Neural progenitor cell (in vitro differentiated cells): ENCODE measurements at places on chromosomes 2 and 18.

DNA sequence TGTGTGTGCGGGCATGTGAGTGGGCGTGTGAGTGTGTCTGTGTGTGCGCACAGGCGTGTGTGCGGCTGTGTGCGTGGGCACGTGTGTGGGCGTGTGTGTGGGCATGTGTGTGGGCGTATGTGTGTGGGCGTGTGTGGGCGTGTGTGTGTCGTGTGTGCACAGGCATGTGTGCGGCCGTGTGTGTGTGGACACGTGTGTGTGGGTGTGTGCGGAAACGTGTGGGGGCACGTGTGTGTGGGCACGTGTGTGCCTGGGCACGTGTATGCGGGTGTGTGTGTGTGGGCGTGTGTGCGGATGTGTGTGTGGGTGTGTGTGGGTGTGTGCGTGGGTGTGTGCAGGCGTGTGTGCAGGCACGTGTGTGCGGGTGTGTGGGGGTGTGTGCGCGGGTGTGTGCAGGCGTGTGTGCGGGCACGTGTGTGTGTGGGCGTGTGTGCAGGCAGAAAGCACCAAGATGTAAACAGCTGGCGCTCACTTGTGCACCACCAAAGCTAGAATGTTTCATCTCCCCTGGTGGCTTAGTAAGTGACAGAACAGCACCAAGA is 31.2 kb upstream of the ALKAL2 start:
- no peak for DNase-seq

DNA sequence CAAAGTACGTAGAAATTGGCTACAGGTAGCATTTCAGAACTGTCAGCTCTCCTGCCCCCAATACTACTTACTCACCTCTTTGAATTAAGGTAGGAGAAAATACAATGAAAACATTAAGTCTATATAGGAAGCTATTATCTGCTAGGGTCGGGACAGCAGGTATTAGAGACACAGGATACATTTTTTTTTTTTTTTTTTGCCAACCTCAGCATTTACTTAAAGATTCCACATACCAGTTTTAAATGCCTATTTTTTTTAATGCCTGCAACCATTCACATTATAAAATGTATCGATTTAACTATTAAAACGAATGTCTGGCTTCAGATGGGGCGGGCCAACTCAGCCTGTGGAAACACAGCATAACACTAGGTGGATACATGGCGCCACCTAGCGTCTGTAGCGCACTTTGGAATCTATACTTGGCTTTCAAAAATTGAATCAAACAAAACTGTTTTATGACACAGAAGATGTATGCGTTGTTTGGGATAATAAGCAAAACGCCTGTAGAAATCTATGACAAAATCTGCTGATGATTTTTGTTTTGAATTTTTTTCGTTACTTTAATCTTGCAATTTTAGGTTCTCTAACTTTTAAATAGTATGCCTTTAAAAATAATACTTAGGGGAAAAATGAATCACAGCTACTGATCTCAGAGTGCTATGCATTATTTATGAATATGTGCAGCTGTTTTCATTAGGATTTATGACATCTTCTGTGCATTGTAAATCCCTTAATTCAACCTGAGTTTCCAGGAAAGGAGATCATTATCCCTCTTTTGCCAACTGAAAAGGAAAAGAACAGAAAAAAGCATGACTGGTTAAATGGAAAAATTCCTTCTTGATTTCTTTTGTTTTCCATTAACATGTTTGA is 261.0 kb downstream of the NYAP2 start:
- peak; percentile 81 for DNase-seq

GRCh38 chr2:127193967-127194280 is 26.2 kb downstream of the CYP27C1 start:
- no peak for DNase-seq

- DNase-seq = no peak
These were observed 403.9 kb upstream of the TNP1 start for GRCh38 chr2:217263756-217264155.

DNA sequence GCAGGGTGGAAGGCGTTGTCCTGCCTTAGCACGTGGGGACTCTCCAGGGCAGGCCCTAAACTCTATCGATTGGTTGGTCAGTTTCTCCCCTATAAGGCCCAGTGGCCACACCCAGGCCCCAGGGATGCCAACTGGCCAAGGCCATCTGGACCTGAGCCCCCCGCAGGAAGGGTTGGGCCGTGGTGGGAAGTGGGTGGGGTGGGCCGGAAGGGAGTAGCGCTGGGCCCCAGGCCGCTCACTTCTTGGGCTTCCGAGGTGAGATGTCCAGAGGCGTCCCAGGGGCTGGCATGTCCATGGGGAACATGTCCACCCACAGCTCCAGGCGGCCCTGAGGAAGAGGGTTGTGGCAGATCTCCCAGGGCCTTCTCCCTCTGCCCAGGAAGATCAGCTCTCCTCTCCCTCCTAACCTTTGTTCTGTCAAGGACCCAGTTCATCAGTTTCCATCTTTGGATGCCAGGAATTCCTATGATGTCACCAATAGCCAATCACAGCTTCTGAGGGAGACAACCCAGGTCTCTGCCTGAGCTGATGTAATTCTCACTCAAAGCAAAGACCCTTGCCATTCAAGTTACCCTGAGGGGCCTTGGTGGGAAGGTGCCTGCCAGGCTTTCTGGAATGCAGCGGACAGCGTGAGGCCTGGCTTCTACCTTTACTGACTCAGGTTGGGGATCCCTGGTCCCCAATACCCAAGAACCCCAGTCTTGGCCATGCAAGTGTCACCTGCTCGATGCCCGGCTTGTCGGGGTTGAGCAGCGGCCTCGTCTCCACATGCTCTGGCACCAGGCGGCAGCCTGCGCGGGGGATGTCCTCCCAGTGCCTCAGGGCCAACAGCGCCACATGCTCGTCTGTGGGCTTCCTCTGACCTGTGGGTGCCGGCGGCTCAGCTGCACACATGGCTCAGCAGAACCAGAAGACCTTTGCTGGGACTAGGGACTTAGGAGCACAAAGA is 14.4 kb downstream of the OTOF start:
- peak; percentile 71 for DNase-seq

GRCh38 chr2:120535081-120535480 is 189.1 kb downstream of the INHBB start:
- DNase-seq = no peak

DNA sequence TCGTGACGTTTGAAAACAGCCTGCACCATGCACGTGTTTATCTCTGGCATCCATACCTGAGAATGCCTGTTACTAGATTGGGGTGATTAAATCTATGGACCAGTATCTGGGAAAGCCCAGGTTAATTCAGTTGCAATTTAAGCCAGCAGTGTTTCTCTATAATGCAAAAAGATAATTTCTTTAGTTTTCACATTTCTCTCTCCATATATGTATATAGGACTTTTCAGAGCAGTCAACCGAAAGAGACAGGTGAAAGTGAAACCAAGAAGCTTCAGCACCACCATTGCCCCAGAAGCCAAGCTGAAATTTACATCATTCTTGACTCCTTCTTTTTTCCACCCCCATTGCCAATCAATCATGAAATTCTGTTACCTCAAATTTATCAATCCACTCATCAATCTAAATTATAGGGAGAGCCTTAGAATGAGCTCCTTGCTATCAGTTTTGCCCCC is 2.7 kb upstream of the LRP2 start:
- no peak for DNase-seq

- DNase-seq = no peak
These were observed 149.0 kb downstream of the LAMA3 start for GRCh38 chr18:23838233-23838632.

- DNase-seq = no peak
These were observed 74.4 kb downstream of the TMEM18 start for GRCh38 chr2:602571-603359.

DNA sequence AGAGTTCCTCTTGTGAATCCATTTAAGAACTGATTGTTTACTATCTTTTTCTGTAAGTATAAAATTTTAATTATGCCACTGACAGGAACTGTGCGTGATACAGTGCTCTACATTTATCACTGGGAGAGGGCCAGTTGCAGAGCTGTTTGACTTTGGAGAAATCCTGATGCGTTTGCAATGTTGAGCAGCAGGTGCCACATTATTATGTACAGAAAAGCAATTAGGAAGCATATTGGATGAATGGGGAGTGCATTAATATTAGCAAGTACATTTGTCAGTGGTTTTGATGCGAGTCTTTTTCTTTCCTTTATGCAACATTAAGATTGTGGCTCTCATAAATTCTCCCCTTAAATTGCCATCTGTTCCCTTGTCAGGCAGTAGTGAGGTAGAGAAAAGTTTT is 302.3 kb upstream of the FANCL start:
- no peak for DNase-seq

DNA sequence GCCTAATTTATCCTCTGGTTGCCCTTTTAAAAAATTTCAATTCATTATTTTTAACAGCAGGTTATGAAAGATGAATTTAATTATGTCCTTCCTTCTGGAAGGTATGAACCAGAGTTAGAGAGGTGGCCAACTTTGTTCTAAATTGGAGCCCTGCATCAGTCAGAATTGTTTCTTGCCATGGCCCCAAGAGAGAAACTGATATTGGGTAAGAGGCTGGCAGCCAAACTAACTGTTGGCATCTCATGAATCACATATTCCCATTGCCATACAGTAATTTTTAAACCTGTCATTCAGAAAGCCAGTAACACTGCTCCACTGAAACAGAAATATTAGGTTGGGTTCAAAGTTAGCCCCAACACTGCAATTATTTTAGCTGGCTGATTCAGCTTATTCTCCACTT is 67.4 kb downstream of the SMAD2 start:
- no peak for DNase-seq

- DNase-seq = no peak
These were observed 332.0 kb downstream of the SLC4A3 start for GRCh38 chr2:219959471-219959870.

DNA sequence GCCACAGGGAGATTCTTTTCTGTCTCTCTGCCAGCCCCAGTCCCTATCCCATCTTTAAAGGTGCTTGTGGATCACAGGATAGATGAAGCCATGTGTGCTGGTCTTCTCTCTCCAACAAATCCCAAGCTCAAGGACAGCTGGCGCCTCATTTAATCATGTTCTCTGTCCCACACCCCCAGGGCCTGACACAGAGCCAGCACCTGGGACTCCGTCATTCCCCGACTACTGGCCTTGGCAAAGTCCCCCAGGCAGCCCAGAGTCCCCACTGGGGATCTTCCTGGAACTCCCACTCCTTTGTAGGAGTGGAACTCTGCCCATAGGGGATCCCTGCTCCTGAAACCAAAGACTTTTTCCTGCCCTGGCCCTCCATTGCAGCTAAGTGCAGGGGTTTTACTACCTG is 60.8 kb downstream of the MTHFD2 start:
- no peak for DNase-seq

GRCh38 chr2:44233450-44234128 is 41.7 kb upstream of the SLC3A1 start:
- peak; percentile 18 for DNase-seq

DNA sequence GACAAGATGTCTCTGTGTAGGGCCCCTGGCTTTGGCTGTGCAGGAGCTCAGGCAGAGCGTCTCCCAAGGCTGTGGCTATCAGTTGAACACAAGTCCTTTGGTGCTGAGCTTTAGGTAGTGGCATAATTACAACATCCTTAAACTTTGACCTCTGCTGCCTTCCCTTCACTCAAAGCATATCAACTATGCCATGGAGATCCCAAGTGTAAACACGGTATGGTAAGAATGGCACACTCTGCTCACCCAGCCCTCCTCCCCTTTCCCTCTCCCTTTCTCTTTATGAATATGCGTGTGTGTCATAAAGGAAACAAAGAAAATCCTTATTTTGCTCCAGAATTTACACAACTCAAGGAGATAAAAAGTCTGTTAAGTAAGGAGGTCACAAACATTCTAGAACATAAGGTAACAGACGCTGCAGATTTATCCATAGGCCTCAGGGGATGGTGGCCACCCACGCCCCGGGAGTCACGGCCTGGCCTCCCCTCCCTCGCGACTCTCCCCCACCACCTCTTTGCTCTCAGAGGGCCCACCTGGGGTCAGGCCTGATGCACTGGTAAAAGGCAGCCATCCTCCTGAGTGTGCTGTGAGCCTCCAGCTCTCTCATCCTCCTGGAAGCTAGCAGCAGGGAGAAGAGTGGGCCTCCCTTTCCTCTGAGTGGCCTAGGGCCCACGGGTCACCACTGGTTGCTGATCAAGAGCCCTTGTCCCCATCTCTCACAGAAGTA is 67.3 kb downstream of the CRACDL start:
- no peak for DNase-seq

DNA sequence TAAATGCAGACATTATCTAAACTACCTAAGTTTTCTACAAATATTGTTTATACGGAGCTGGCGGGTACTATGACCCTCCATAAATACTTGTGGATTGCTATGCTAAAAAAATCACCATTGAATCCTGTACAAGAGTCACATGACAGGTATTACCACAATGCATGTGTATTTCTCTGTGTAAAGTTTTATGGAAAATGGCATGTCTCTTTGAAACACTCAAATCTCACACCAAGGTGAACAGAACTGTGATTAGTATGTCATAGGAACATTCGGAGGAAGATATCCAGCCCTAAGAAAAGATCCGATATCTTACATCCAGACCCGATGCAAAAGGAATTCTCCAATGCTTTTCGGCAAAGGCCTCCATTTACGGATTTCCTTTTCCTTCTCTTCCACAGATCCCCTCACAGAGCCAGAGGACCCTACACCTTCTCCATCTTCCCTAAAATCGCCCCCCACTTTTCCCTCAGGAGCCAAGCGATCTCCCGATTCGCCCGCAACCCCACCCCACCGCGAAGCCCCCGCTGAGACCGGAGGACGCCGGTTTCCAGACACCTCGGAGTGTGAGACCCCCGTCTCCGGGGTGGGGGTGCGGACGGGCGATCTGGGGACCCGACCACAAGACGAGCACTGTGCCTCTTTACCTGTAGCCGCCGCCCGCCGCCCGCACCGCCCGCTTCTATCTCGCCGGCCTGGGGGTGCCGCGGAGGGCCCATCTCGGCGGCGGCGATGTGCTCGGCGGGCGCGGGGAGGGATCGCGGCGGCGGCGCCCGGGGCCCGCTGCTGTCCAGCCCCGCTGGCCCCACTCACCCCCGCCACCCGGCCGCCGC is 1.2 kb downstream of the SAP130 start:
- DNase-seq = no peak

DNA sequence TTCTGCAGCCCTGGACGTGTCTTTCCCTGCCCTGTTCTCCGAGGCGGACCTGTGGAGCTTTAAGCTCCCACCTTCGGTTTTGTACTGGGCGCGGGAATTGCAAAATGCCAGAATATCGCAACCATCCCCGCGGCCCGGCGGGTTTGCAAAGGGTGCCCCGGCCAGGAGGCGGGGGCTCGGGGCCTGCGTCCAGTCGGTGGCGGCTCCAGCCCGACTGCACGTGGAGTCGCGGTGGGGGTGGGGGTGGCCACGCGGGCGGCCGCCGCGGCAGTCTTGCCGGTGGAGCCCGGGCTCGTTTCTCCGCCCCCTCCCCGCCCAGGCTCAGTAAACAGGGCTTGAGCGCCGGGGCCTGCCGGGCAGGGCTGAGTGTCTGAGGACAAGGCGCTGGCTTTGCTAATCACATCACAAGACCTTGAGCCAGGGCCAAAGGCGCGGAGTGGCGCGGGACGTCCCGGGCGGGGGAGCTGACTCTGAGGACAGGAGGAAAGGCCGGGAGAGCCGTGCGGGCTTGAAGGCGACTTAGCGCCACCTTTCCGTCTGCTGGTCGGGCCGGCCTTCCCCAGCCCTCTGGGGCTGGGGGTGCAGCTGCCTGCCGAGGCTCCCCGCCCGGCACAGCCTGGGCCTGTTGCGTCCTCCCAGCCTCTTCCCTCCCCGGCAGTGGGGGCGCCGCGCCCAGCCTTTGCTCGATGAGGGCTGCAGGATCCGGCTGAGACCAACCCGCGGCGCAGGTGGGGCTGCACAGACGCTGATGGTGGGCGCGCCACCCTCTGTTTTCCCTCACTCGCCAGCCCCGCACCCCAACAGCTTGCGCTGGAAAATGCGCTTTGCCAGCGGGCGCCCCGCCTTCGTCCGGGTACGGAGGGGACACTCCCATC is 786 bp upstream of the ZFP36L2 start:
- DNase-seq = peak; percentile 88

GRCh38 chr2:120862201-120863060 is 126.8 kb downstream of the GLI2 start:
- DNase-seq = no peak

- DNase-seq = no peak
These were observed 67.0 kb downstream of the ASAP2 start for GRCh38 chr2:9273486-9274130.
